ENCODE measurements at places on chromosomes 2 and 18.
A peak's percentile ranks its signal among the peaks of the same experiment; 100 is the strongest.

DNA sequence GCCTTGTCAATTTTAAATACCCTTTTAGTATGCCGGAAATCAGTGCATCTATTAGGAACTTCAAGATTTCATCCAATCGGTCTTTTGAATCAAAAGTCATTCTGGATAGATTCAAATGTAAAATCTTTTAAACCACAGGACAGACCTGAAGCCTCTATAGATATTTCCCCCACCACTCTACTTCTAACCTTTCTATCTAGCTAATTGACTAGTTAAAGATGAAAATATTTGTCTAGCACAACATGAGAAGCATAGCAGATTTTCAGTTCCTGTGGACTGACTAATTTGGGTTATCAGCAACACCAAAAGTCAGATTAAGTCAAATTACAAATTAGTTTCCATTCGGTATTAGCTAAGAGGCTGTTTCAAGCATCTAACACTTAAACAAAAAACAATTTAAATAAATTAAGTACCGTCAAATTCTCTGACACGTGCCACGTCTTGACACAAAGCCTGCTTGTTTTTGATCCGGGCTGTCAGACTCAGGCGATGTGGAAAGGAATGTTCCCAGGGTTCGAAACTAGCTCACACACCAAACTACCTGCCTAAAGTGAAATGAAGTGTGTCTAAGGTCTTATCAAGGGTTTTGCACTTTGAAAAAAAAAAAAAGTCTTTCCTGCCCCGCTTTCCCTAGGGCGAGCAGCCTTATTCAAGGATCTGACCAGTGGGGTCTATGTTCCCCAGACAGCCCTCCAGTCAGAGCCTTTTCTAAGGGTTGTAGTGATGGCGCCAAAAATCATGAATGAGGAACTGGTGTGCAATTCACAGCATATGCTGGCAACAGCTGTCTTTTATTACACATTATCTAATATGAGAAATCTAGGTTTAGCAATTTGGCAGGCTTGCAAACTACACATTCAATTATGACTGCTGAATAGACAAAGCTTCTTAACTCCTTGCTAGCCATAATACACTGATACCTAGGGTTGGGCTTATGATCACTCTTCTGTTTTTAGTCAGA lies 4.7 kb downstream of the CYTIP start:
- no peak for DNase-seq

- peak; percentile 95 for DNase-seq
Measured at GRCh38 chr2:20141056-20141762, 83.7 kb downstream of the SDC1 start.

GRCh38 chr2:30422444-30423040 lies 24.5 kb upstream of the LCLAT1 start:
- peak; percentile 99 for DNase-seq

DNA sequence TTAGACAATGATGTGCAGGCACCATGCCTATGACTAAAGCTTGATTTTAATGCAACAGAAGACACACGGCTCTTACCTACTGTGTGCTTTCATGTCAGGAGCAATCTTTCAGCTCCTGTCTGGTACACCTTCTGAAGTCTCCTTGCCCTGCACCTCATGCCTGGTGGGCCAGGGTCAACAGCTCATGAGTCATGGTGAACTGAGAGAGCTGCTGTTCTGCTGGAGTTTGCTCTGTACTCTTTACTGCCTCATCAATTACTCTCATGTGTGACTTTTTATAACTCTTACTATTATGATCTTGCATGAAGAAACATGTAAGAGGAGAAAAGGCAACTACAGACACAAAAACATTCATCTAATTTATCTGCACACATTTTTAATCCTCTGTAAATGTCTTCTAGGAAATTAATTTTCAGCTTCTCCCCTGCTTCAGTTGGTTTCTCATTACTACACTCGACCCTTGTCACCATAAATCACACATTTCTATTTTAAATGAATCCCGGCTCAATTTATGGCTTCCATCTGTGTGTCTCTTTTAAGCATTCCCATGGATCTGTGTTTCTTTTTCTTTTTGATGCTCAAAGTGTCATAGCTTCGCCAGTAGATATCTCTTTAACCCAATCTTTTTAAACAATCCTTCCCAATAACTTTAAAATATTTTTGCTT lies 9.7 kb downstream of the SERPINB7 start:
- no peak for DNase-seq

DNA sequence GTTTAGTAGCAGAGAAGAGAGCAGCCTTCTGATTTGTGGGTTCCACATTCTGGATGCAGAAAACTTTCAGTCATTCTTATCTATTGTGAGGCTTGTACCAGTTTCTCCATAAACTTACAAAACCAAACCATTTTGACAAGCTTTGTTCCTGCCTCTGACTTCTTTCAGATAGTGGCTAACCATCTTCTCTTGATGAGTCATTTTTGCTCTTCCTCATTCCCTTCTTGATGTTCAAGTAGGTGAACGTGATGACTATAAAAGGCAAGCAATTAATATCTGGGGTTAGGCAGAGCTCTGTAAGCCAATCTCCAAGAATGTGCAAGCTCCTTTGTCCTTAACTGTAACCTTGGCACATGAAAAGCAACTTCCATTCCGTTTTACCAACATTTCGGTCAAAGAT lies 2083.1 kb upstream of the PIK3C3 start:
- DNase-seq: no peak
